ENCODE measurements at places on chromosomes 6 and 20.
A peak's percentile ranks its signal among the peaks of the same experiment; 100 is the strongest.

- peak; percentile 13 for DNase-seq
Measured at GRCh38 chr20:53642196-53643030, 48.8 kb upstream of the ZNF217 start.

- no peak for DNase-seq
Measured at GRCh38 chr6:4403828-4404227, 268.5 kb upstream of the ECI2 start.

DNA sequence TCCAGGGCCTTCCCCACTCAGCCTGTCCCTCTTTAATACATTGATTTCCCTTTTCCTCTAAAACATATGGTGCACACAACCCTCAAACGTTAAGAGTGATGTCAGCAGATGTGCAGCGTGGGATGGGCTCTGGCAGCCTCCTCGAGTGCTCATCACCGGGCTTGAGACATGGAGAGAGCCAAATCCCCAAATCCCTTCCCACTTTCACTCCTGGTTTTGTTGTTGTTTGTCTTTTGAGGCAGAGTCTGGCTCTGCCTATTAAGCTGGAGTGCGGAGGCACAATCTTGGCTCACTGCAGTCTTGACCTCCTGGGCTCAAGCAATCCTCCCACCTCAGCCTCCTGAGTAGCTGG, 5.8 kb upstream of the PLTP start:
- DNase-seq, result no peak

GRCh38 chr6:14838133-14838583, 407.7 kb upstream of the JARID2 start:
- no peak for DNase-seq

GRCh38 chr20:52150440-52151258, 40.9 kb downstream of the ZFP64 start:
- no peak for DNase-seq

All from T-helper 17 cell (primary cell).